ENCODE measurements at places on chromosomes 5 and 9.

GRCh38 chr5:17186256-17186655, 31.2 kb upstream of the BASP1 start:
- no peak for DNase-seq

DNA sequence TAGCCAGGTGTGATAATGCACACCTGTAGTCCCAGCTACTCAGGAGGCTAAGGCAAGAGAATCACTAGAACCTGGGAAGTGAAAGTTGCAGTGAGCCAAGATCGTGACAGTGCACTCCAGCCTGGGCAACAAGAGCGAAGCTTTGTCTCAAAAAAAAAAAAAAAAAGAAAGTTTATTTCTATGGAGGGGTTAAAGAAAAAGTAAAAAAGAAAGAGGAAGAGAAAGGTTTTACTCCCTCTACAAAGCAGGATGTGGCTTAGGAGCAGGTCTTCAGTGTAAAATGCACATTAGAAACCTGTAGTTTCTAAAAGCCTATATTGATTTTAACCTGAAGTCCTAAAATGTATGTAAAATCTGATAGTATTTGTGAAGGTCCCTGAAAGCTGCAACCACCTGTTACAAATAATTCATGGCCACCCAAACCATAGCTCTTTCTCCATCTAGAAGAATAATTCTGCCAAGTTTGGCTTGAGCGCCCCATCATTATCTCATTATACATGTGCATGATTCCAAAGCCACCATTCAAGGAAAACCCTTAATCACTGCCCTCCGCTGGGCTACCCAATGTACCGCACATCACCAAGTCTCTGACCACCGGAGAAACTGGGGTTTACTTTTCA, 3.4 kb downstream of the FNBP1 start:
- no peak for DNase-seq

DNA sequence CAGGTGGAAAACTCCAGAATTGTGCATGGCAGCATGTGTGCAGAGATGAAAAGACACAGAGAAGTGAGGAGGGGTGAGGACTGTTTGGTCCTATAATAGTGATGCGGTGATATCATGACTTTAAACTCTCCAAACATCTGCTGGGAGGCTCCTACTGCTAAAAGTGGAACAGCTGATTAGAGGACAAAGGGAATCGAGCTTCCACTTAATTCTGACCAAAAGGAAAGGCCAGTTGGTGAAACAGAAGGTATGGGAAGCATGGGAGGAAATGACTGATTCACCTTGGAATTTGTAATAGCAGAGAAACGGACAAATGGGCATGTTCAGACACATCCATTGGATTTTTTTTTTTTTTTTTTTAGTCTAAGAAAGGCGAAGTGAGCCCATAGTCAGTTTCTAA, 67.5 kb upstream of the MAMDC2 start:
- no peak for DNase-seq

DNA sequence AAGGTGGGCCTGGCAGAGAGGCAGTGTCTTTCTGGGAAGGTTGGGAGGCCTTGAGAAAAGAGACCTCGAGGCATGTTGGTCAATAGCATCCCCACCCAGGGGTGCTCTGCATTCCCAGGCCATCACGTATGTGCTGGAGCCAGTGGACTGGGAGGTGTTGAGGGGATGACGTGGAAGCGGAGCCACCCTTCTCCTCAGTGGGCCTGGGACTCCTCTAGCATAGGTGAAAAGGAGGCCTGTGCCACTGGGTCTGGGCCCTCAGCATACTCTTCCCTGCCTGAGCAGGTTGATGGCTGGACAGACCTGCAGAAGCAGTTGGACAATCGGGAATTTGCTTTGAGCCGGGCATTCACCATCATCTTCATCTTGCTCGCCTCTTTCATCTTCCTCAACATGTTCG, 25.5 kb downstream of the PITX1 start:
- no peak for DNase-seq

GRCh38 chr5:35626108-35626507, 8.4 kb downstream of the SPEF2 start:
- no peak for DNase-seq

GRCh38 chr5:88049737-88050136, 218.9 kb downstream of the TMEM161B start:
- DNase-seq, result no peak

DNA sequence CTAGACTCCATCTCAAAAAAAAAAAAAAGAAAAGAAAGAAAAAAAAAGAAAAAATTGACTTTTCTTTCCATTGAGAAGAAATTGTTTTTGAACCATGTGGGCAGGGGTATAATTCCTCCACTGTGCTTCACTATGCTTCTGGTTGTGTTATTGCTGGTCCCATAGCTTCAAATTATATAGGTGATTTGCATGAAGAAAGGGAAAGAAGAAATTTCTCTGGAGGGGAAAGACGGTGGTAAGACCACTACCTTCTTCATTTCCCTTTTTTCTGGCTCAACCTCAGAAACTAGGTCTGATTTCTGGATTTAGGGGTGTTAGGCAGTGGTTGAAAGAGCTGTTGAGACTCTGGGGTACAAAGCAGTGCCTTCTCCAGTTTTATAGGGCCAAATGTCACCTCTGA, 29.3 kb upstream of the HSPB3 start:
- DNase-seq, result no peak

GRCh38 chr9:95722141-95722540, 153.3 kb upstream of the ERCC6L2 start:
- DNase-seq, result no peak

GRCh38 chr9:134136996-134137299, 1.1 kb downstream of the WDR5 start:
- DNase-seq, result no peak

GRCh38 chr5:112776301-112776856, 38.7 kb downstream of the APC start:
- no peak for DNase-seq

GRCh38 chr9:135884328-135885035, 22.9 kb downstream of the CAMSAP1 start:
- no peak for DNase-seq

DNA sequence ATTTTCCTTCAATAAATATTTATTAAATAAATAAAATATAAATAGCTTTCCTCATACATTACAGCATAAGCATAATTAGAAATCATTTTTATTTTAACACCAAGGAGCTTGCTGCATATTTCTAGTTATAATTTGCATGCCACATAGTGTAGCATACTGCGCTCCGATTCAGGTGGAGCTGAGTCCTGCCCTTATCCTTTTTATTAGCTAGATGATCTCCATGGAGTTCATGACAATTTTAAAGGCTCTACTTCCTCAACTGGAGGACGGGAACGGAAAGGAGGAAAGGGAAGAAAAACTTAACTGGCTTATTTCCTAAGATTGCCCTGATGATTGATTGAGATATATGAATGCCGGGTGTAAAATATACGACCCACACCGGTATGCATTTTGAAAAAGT, 385.2 kb downstream of the PLK2 start:
- DNase-seq, result no peak

- no peak for DNase-seq
Observed at GRCh38 chr9:90631964-90632363, 10.7 kb downstream of the DIRAS2 start.

- no peak for DNase-seq
Observed at GRCh38 chr9:550333-550732, 291.2 kb upstream of the DMRT1 start.

DNA sequence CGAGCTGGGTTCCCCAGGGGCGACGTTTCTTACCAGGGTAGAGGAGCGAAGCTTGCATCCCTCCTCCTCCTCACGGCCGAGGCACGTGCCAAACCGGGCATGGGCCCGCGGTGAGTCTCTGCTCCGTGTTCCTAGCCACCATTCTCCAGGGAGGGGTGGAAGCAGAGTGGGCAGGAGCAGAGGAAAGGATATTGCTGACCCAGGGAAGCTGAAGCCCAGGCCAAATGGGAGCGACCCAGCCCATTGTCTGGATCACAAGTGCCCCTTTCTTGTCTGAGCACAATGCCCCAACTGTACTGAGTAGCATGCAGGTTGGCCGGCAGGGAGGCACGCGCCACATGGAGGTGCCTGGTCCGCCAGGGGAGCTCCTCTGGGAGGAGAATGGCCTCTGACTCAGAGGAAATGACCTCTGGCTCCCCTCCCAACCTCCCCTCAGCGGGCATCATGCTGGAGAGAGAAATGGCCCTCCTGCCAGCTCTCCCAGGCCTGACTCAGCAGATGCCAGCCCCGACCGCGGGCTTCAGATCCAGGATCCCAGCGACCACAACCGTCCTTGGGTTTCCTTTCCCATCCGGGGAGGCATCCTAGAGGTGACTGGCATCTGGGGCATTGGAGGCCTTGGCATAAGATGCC, 1.1 kb downstream of the PRR7 start:
- DNase-seq, result peak; percentile 69

GRCh38 chr9:120531683-120532300, 48.2 kb downstream of the CDK5RAP2 start:
- peak; percentile 66 for DNase-seq

DNA sequence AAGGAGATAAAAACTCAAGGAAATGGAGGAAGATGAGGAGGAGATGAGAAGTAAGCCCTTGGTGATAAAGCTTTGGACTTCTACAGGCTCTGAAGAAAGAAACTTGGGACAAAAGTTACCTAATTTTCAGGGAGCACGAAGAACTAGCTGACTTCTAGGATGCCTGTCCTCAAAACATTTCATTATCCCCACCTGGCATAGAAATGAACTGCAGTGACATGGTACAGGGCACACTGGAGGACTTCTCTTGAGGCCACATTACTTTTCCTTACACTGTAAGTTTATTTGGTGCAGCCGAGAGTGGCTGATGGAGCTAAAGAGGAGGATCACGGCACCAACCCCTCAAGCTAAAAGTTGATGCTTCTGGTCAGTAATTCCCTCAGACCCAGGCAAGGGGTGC, 269.5 kb upstream of the MSX2 start:
- DNase-seq, result no peak

GRCh38 chr5:125550274-125550673, 803.8 kb upstream of the ZNF608 start:
- DNase-seq, result no peak

DNA sequence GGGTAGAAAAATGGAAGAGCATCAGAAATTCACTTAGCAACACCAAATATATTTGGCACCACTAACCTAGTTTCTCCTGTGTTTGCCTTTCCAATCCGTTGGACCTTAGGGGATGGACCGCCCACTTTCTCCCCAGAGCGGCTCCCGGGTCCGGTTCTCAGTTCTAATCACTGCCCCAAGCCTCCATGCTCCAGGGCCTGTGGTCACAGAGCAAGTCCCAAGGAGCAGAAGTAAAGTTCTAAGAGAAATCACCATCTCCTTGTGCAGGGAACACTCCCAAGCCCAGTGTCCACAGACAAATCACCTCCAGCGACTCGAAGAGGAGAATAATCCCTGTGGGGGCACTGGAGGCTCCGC, 728 bp upstream of the SLC1A1 start:
- peak; percentile 53 for DNase-seq

DNA sequence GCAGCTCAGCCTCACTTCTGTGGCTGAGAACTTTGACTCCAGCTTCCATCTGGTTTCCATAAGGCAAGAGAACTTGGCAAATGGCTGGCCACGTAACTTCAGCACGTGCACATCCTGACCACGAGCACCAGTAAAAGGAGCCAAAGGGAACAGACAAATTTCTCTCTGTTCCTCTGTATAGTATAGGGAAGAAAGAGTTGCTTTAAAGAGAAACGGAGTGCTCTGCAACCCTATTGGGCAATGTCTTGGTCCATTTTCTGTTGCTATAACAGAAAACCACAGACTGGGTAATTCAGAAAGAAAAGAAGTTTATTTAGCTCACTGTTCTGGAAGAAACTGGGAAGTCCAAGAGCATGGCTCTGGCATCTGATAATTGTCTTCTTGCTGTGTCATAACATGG, 558.7 kb downstream of the ACTL7B start:
- no peak for DNase-seq

GRCh38 chr5:407801-408268, 35.1 kb upstream of the EXOC3 start:
- no peak for DNase-seq

GRCh38 chr5:125778791-125779190, 644.4 kb upstream of the GRAMD2B start:
- DNase-seq, result no peak

DNA sequence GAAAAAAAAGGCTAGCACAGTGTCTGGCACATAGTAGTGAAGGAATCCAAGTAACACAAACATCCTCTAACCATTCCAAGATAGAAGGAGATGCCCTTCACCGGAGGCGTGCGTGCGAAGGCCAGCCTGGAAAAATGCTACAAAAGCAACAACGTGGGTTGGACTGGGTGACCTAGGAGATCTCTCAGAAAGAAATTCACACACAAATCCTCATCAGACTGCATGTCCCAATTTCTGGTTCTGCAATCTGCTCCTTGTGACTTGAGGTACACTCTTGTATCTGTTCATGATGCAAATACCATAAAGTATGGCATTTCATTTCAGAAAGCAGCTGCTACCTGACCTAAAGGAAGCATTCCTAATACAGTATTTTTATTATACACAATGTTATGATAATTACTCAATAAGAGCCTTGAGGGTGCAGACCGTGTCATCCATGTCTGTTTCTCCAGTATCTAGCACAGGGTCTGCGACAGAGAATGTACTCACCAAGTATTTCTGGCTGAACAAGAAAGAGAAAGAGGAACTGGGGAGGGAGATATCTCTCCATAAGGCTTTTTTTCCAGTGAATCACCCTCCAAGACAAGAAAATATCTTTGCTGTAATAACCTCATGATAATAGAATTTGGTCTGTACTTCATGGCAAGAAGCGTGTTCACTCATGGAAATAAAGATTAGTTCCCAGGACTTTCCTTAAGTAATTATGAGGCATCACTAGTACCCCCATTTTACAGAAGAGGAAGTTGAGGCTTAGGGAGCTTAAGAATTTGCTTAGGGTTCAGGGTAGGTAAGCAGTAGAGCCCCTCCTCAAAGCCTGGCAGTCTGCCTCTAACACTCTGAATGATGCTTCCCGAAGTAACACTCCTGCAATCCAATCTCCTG, 138.3 kb downstream of the CDK5RAP2 start:
- DNase-seq, result no peak

DNA sequence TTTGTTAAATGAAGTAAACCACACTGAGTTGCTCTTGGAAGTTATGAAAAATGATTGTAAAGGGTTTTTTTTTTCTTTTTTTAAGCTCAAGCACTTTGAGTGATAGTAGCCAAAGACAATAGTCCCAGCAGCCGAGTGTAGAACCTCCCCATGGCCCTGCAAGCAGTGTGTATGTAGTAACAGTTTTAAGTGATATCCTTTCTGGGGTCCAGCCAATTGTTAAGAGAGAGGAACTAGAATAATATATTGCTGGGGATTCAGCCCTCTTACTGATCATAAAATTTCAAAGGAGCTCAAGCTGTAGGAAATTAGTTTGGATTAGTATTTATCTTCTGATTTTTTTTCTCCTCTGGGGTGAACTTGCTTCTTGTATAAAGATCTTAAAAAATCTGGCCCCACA, 43.2 kb downstream of the NPR3 start:
- DNase-seq, result no peak
